ENCODE measurements at places on chromosomes 3 and 15.
A peak's percentile ranks its signal among the peaks of the same experiment; 100 is the strongest.

DNA sequence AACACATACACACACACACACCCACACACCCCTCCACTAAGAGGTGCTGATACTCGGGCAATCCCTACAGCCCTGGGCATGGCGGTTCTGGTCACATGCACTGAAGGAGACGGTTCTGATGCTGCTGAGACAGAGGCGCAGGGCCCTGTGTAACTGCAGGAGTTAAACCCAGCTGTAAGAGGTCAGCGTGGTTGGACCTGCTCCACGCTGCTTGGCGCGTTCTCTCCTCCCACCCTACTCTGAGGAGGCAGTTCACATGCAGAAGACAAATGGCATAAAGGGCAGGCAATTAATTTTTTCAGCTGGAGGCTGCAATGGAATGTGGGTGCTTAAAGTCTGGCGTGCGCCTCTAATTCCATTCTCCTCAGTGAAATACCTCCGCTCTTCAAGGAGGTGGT, 35.2 kb downstream of the GRK7 start:
- no peak for DNase-seq

DNA sequence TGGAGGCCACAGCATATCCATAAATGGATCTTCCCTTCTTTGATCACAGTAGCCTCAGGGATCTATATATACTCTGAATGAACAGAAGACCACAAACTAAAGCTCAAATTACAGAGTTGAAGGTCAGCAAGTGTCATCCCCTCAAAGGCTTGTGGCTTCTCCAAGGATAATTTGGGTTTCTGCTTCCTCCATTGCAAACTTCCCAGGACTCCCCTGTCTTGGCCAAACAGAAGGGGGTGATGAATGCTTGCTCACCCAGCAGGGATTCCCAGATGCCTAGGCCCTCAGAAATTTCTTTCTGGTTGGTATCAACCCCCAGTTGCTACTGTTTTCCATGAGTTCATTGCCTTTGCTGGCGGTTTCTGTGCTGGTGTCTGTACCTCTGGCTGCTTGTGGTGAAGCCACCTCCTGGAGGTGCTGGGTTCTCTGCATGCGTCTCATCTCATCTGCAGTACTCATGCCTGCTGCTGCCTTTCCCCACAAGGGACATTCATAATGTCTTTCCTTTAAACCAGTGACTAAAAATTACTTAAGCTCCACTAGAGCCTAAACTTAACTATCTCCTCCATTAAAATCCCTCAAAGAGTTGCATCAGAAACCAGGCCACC, 17.7 kb downstream of the ENTPD3 start:
- DNase-seq = no peak

- DNase-seq = no peak
Observed at GRCh38 chr15:100951965-100952364, 32.8 kb downstream of the LRRK1 start.

DNA sequence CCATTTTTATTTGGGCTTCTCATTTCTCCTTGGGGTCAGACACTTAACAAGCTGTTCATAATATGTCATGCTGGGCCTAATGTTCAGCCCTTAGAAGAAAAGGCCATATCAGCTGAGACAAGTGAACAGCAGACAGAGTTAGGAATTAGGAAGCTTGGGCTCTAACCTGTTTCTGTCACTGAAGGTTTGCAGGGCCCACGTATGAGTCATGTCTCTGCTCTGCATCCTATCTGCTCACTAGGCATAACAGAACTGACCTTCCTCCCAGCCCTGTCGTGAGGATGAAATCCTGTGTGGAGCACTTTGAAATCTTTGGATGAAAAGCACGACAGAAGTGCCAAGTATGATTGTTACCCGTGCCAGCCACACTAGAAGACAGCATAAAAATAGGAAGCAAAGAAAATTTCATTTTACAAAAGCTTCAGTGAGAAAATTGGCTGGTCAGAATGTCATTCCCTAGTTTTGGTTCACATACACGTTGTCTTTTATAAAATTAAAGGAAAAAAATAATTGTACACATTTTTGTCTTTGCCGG, 26.5 kb upstream of the CD47 start:
- no peak for DNase-seq

- DNase-seq = no peak
Observed at GRCh38 chr3:170632780-170633179, 46.9 kb upstream of the SLC7A14 start.

DNA sequence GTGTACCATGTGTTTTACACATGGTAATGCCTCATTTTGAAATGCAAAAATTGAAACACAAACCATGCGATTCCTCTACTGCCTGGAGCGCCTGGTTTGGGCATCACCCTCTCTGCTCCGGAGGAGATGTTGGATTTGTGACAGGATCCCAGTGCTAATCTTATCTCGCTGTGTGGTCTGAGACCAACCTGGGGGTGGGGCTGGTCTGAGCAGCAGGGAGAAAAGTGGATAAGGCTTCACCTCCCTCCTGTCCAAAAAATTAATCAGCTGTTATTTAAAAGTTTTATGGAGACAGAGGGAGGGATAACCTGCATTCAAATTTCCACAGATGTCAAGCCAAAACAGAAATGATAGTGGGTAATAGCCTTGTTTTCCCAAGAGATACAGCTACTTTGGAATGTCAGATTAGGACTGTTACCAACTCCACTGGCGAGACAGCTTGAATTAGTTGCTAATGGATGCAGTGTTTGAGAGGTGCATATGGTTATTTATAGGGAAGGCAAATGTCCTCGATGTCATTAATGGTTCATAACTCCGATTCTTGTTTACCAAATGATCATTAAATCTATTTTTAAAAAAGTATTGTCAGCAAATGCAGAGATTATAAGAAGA, 54.0 kb upstream of the SKOR1 start:
- DNase-seq = no peak

GRCh38 chr3:69462022-69462825, 76.3 kb upstream of the FRMD4B start:
- no peak for DNase-seq

- no peak for DNase-seq
Observed at GRCh38 chr15:32732574-32733157, 14.9 kb downstream of the GREM1 start.

DNA sequence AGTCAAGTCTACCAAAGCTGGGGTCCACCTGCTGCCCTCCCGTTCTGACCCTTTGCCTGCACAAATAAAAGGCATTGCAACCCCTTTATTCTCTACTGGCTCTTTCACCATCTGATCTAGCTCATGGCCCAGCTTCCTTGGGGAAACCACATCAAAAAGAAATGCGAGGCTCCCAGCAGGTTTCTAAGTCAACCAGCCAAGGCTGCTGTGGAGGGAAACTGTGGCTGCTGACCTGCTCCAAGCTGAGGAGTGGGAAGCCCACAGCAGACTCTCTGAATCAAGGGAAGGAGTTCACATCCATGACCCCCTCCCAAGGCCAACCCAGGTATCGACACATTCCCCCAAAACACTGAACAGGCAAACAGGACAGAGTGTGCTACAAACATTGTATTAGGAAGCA, 25.2 kb upstream of the SLCO2A1 start:
- no peak for DNase-seq

GRCh38 chr3:130915567-130916292, 21.8 kb downstream of the ATP2C1 start:
- DNase-seq = no peak

DNA sequence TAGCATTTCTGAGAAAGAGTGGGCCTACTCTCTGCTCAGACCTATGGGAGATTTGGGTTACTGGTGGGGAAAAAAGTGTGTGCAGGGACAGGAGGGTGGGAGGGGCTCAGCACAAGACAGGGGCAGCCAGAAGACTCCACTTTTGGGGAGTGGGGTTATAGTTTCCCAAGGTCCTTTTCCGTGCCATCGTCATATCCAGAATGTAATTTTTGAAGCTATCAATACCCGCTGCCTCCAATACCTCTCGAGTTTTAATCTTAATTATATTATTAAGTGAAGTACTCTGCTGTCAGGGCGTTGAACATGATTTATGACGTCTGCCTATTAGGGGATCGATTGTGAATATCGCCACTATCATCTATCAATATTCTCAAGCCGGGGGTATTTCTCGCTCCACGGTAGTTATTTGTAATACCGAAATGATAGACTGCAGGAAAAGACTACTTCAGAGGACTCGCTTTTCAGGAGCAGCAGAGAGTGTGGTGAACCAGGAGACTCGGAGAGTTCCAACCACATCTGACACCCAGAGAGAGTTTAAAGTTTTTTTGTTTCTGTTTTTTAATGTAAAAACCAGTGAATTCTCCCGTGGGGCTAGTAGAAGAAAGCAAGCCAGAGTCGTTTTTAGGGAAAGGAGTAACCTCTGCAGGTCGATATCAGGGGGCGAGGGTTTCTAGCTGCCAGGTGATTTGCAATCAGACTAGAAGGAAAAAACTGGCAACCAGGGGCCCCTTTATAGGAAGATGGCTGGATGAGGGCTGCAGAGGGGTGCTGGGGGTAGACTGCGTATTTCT, 20.6 kb downstream of the NR2F2 start:
- DNase-seq = no peak

- no peak for DNase-seq
Observed at GRCh38 chr15:62365795-62366442, 200.8 kb upstream of the C2CD4B start.

DNA sequence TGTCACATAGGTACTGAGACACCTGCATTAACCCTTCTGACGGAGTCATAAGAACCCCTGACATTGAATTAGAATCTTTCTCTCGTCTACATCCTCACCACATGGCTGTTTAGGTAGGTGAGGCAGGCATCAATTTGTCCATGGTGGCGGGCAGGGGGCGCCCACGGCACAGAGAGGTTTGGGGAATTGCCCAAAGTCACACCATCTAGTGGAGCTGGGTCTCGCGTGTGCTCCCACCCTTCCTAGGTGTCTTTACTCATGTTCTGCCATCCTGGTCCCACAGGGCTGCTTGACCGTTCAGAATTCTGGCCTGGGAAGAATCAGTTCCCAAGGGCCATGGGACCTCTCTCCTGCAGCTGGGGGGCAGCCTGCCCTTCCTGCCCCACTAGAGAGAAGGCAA, 14.7 kb upstream of the DLL4 start:
- DNase-seq = no peak

GRCh38 chr3:85554153-85554552, 595.4 kb downstream of the CADM2 start:
- no peak for DNase-seq

- no peak for DNase-seq
Observed at GRCh38 chr3:22893101-22893500, 310.0 kb upstream of the UBE2E2 start.

- no peak for DNase-seq
Observed at GRCh38 chr3:133295944-133296917, 103.6 kb upstream of the BFSP2 start.

DNA sequence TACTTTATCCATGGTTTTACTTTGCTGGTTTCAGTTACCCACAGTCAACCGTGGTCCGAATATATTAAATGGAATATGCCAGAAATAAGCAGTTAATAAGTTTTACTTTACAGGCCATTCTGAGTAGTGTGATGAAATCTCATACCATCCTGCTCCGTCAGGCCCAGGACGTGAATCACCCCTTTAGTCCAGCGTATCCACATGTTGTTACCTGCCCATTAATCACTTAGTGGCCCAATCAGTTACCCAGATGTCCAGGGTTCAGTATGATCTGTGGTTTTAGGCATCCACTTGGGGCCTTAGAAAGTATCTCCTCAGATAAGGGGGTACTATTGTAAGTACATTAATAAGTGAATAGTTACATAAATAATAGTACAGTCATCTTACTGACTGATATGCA, 88.0 kb downstream of the TTBK2 start:
- peak; percentile 69 for DNase-seq

DNA sequence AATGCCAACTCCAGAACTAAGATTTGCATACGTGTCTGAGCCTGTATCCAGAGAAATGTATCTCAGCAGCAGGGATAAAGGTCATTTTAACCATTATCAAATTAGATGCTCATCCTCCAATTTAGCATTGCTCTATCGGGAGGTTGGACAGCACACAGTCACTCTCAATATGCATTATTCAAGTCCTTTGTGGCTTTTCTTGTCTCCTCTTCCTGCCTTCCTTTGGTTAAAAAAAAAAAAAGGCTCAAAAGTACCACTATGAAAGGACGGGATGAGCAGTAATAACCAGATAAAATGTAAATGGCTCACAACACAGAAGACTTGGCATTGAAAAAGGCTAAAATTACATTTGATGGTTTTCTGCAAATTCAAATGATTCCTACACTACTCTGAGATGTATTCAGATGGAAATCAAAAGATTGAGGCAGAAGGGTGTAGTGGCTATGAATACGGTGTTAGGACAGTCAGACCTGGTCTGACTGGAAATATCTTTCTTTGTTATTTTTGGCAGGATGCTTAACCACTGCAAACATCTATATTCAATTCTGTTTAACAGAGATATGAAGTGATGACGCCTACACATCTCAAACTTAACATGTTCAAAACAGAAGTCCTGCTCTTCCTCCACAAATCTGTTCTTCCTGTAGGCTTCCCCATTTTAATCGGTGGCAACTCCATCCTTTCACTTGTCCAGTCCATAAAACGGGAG, 109.6 kb downstream of the ADAMTS9 start:
- DNase-seq = peak; percentile 14

GRCh38 chr3:155512175-155512866, 218.8 kb upstream of the STRIT1 start:
- no peak for DNase-seq

GRCh38 chr3:133831966-133832801, 26.6 kb downstream of the SRPRB start:
- no peak for DNase-seq

DNA sequence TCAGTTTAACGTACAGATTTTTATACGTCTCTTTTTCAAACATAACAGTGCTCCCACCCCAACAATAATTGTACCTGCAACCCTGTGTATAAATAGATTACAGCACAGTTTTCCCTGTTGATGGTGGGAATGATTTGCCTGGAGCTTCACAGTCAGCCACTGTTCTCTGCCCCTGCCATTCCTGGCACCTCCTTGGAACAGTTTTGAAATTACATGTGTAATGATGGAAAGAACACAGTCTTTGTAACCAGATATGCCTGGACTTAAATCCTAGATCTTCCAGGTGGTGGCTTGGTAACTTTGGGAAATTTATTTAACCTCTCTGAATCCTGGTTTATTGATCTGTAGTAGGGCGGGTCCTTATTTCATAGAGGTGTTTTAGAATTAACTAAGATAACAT, 27.0 kb downstream of the CRYBG3 start:
- DNase-seq = no peak

DNA sequence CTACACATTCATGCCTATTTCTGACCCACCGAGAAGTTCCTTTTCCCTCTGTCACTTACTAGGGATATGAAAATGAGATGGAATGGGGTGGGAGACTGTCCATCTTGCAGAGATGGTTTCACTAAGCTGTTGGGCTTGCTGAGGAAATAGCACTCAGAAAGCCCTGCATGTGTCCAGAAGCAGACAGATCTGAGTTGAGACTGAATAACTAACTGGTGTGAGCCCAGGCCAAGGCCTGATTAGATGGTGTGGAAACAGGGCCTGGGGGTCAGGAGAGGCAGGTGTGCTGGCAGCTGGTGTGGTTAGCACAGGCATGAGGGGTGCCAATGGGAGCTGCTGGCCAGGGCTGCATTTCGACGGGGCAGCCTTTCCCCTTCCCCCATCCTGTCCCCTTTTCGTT, 72.1 kb downstream of the CLSTN2 start:
- no peak for DNase-seq

GRCh38 chr15:81387621-81388435, 13.8 kb upstream of the TMC3 start:
- no peak for DNase-seq
